Fibroblast of the conjunctiva (primary cell): ENCODE measurements at places on chromosomes 7 and 10.

- DNase-seq, result no peak
Observed at GRCh38 chr10:17506390-17506789, 52.0 kb upstream of the ST8SIA6 start.

- DNase-seq, result no peak
Observed at GRCh38 chr10:130621231-130621775, 485.1 kb downstream of the GLRX3 start.

GRCh38 chr7:77537778-77538280, 734 bp downstream of the PTPN12 start:
- no peak for DNase-seq

DNA sequence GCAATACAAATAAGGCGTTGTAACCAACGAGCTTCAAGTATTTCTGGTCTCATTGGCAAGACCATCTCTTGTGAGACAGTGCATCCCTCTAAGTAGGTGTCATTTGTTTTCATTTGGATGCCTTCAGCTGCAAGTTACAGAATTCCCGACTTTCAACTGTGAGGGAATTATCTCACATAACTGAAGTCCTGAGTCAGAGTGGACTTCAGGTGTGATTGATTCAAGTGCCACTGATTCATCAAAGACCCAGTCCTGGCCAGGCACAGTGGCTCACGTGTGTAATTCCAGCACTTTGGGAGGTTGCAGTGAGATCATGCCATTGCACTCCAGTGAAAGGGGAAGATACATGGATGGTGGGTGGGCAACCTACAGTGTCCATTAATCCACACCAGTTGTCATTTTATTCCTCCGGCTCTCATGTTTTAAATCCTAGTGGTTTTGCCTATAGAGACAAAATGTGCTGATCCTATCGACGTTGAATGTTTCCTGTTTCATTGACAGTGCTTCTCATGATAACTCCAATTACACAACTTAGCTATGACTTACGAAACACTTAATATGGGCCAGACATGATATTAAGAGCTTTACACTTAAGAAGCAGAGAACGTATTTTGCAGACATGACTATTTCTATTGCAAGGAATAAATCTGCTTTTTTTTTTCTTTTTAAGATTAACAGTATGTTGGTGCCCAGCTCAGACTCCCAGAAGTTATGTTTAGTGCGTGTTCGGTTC, 268.0 kb downstream of the FRMD4A start:
- DNase-seq, result no peak
